ENCODE measurements at places on chromosomes 3 and 15.

- DNase-seq, result no peak
These were observed 380 bp downstream of the MYLK start for GRCh38 chr3:123883701-123884202.

GRCh38 chr3:170233530-170233929, 11.3 kb downstream of the PRKCI start:
- no peak for DNase-seq

DNA sequence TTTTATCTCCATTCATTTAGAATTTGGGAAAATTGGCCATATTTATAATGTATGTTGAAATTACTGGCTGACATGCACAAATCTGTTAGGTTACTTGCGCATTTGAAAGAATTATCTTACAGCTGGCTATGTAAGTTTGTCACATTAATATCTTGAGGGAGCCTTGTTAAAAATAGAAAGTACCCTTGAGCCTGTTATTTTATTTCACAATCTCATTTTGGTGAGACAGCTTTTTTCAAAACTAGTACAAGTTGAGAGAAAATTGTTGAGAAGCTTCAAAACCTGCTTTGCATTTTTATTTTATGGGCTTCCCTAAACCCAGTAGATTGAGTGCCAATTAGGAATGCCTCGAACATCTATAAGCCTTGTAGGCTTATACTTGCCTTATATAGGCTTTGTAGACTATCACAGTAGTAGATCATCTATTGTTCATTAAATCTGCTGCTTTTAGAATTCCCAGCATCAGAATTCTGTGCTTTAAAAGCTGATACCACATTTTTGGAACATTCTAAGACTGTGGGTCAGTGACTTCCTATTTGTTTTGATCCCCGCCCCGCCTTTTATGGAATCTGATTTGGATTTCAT, 6.3 kb downstream of the IDH3A start:
- no peak for DNase-seq

GRCh38 chr15:65408324-65409035, 14.3 kb downstream of the IGDCC4 start:
- no peak for DNase-seq

- DNase-seq, result no peak
These were observed 1.3 kb downstream of the NEIL1 start for GRCh38 chr15:75348034-75348561.

GRCh38 chr3:177852001-177852807, 654.9 kb upstream of the TBL1XR1 start:
- DNase-seq, result no peak

DNA sequence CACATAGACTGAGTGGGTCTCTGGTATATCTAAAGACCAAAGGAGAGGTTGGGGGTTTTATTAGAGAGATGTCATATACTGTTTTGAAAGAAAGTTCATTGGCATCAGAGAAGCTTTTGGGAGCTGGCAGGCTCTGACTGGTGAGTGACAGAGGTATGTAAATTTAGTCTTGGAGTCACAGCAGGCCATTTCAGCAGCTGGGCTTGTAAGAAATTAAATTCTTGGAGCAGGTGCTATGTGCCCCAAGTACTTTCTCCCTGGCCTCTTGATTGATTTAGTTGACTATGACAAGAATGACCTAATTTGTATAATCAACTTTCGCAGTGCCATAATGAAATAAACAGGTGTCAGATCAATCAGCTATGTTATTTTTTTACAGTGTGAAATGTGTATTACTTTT, 47.8 kb upstream of the CDAN1 start:
- DNase-seq, result no peak

DNA sequence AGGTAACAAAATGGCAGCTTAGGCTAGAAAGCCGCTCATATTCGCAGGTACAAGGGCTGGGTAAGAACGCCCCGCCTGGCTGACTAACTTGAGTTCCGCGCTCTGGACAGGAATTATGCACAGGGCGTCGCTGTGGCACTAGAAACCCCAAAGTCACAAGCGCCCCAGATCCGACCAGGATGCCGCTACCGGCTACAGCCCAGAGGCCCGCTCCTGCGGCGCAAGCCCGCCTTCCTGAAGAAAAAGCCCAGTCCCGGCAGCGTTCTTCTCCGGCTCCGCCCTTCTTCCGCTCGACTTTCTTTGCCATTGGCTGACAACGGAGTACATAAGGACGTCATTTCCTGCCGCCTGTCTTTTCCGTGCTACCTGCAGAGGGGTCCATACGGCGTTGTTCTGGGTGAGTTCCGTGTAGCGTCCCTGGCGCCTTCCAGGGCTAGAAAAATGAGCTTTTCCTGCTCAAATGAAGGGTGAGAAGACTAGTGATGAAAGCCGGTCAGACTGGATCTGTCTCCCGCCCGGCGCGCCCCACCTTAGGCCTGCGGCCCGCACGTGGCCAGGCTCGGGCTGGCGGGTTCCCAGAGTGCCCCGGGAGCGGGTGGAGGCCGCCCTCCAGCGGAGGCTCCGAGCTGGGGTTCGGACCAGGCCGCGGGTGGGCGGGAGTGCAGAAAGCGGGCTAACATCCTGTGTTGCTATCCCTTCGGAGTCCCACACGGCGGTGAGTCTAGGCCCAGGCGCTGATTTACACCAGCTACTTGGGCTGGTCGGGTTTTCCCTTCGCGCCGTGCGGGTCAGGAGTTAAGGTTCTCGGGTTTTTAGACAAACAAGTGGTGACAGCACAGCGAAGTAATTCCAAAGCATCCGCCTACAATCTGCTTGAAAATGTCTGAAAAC, at the start of gene RPSA:
Gene RPSA, plus strand, starts transcription at position 353 of the 891 bp plus-strand sequence. CDS start 934 bp downstream, outside the sequence.
- peak; percentile 97 for DNase-seq

DNA sequence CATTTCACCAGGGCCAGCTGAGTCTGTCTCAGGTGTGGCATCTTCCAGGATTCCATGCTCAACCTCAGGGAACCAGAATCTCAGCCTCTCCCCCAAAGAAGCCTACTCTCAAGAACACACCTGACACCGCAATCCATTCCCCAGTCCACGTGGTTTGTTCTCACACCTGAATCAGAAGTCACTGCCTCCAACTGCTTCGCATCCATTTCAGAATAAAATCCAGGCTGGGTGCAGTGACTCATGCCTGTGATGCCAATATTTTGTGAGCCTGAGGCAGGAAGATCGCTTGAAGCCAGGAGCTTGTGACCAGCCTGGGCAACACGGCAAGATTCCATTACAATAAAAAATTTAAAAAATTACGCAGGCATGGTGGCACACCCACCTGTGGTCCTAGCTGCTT, 212.2 kb downstream of the FOXP1 start:
- no peak for DNase-seq

DNA sequence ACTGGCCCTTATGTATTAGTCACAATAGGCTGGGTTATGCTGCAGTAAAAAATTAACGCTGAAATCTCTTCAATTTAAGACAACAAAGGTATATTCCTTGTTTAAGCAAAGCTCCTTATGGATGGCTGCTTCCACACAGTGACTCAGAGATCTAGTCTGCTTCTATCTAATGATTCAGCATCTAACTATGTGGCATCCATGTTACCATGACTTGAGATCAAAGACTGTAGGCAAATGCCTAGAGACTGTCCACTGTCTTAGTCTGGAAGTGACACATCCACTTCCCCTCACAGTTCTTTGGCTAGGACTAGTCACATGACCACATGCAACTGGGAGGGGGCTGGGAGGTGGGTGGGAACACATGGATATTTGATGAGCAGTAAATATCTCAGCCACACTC, 61.3 kb upstream of the PSMD6 start:
- no peak for DNase-seq

- peak; percentile 19 for DNase-seq
These were observed 17.5 kb downstream of the PLA2G4F start for GRCh38 chr15:42138968-42139386.

- peak; percentile 13 for DNase-seq
These were observed 3.0 kb upstream of the GRAMD2A start for GRCh38 chr15:72200395-72201237.

DNA sequence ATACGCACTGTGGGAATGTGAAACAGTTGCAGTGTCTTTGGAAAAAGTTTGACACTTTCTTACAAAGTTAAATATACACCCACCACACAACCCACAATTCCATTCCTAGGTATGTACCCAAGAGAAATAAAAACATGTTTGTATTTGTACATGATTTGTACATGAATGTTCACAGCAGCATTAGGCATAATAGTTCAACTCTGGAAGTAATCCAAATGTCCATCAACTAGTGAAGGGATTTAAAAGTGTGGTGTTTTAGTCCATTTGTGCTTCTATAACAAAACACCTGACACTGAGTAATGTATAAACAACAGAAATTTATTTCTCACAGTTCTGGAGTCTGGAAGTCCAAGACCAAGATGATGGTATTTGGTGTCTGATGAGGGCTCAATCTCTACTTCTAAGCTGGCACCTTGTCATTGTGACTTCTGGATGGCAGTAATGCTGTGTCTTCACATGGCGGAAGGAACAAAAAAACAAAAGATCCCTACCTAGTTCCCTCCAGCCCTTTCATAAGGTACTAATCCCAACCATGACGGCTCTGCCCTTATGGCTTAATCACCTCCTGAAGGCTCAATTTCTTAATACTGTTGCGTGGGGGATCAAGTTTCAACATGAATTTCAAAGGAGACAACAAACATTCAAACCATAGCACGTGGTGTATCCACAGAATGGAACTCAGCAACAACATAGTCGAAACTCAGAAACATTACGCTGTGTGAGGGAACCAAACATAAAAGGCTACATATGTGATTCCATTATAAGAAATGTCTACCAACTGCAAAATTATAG, 120.5 kb downstream of the AQP9 start:
- DNase-seq, result no peak

- DNase-seq, result no peak
These were observed 378.6 kb downstream of the MAGI1 start for GRCh38 chr3:65660000-65660598.

DNA sequence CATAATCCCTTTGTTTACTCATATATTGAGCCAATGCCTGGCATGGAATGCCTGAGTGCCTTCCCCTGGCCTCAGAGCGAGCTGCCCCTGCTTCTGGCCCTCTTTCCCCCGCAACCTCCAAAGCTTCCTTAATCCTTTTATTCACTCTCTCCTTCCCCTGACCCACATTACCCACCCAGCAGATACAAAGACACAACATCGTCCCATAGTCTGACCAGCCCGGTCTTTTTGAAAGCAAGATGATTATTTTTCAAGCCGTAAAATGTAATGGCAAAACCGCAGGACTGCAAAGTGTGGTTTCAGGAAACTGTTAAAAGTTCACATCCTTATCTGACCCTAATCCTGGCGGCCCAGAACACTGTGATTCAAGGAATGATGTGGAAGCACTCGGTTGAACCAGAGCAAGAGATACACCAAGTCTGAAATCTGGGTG, 78.4 kb upstream of the LRTM1 start:
- no peak for DNase-seq

- DNase-seq, result no peak
These were observed 129.2 kb upstream of the PDZRN3 start for GRCh38 chr3:73753985-73754384.

GRCh38 chr15:57619746-57620145, 28.0 kb downstream of the MYZAP start:
- DNase-seq, result no peak

DNA sequence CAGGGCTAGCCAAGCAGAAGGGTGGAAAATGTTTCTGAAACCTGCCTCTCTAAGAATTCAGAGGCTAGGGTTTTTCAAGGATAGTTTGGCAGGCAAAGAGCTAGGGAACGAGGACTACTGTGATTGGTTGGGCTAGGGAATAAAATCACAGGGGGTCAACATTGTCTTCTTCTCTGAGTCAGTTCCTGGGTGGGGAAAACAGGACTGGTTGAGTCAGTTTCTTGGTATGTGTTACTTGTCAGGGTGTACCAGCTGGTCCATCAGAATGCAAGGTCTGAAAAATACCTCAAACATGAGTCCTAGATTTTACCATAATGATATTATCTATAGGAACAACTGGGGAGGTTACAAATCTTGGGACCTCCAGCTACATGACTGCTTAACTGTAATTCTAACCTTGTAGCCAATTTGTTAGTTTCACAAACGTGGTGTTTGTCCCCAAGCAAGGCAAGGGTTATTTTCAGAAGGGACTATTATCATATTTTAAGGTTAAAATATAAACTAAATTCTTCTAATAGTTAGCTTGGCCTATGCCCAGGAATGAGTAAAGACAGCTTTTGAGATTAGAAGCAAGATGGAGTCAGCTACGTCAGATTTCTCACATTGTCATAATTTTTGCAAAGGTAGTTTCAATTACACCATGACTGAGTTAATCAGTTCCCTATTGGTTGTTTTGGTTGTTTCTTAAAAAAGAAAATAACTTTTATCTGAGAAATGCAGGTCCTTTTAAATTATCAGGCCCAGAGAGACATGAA, 231.5 kb downstream of the ALCAM start:
- DNase-seq, result no peak

- DNase-seq, result no peak
These were observed 9.6 kb upstream of the MYZAP start for GRCh38 chr15:57582090-57582489.

GRCh38 chr3:157086060-157086750, 73.7 kb downstream of the CCNL1 start:
- DNase-seq, result peak; percentile 27

DNA sequence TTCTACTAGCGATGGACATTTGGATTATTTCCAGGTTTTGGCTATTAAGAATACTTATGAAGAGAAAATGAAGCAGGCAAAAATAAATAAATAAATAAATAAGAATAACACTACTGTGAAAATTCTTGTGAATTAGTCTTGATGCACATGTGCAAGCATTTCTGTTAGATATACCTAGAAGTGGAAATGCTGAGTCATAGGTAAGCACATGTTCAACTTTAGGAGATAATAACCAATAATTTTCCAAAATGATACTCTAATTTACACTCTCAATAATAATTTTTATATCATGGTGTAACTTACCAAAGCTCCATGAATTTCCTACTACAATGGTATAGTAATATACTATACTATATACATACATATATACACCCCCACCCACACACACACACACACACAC, 23.4 kb downstream of the EMC4 start:
- DNase-seq, result no peak

DNA sequence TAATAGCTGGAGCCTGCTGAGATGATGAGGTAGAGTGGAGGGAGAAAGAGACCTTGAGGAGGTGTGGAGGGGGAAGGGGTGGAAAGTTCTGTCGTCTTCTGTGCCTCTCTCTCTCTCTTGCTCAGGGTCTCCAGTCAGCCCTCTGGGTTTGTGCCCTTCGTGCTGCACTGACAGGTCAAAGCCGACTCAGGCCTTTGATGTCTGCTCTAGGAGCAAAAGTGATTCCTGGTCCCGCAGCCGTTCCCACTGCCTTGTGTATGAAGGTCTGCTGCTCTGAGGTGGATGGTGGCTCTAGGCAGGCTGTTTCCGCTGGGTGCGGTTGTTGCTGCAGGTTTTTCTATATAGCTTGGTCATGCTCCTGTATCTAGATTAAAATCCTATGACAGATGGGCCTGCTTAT, 89.4 kb downstream of the IGF1R start:
- no peak for DNase-seq

DNA sequence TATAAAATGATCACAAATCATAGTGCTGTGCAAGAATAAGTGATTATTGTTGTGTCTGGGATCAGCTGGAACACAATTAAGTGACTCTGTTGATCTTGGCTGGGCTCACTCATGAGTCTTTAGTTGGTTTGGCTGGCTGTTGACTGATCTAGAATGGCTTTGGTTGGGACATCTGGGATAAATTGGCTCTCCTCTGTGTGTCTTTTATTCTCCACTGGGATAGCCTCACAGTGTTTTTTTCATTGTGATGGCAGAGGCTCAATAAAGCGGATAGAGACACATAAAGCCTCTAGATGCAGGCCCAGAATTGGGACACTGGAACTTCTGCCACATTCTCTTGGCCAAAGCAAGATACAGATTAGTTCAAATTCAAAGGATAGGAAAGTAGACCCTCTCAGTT, 735.6 kb downstream of the PDCD6IP start:
- no peak for DNase-seq

- no peak for DNase-seq
These were observed 565.3 kb upstream of the ROBO2 start for GRCh38 chr3:76474632-76475031.
